ENCODE measurements at places on chromosomes 12 and 14.

DNA sequence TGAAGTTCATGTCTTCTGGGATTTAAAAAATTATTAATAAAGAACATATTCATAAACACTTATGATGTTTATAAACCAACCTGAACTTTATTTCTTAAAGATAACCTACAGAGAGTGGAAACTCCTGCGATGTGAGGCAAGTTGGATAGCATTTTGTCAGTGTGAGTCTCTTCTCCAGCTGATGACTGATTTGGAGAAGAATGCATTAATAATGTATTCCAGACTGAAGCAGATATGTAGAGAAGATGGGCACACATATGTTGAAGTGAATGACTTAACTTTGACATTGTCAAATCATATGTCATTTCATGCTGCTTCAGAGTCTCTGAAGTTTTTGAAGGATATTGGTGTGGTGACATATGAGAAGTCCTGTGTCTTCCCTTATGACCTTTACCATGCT is 7.3 kb downstream of the HELB start:
- DNase-seq, result no peak

- DNase-seq, result no peak
Observed at GRCh38 chr14:90693413-90693812, 122.8 kb downstream of the TTC7B start.

DNA sequence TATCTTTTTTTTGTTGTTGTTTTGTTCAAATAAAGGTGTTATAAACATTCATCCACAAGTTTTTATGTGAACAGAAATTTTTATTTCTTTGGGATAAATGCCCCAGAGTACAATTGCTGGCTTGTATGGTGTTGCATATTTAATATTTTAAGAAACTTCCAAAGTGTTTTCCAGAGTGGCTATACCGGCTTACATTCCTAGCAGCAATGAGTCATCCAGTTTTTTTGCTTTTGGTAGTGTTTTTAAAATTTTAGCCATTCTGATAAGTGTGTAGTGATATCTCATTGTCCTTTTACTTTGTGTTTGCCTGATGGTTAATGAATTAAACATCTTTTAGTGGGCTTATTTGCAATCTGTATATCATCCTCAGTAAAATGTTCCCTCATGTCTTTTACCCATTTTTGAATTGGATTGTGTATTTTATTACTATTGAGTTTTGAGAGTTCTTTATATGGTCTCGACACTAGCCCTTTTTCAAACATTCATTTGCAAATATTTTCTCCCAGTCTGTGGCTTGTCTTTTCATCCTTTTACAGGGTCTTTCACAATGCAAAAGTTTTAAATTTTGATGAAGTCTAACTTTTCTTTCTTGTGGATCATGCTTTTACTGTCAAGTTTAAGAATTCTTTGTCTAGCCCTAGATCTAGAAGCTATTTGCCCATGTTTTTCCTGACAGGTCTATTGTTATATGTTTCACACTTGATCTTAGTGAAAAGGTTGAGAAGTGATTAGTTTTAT is 29.5 kb downstream of the PPP4R4 start:
- DNase-seq, result no peak

DNA sequence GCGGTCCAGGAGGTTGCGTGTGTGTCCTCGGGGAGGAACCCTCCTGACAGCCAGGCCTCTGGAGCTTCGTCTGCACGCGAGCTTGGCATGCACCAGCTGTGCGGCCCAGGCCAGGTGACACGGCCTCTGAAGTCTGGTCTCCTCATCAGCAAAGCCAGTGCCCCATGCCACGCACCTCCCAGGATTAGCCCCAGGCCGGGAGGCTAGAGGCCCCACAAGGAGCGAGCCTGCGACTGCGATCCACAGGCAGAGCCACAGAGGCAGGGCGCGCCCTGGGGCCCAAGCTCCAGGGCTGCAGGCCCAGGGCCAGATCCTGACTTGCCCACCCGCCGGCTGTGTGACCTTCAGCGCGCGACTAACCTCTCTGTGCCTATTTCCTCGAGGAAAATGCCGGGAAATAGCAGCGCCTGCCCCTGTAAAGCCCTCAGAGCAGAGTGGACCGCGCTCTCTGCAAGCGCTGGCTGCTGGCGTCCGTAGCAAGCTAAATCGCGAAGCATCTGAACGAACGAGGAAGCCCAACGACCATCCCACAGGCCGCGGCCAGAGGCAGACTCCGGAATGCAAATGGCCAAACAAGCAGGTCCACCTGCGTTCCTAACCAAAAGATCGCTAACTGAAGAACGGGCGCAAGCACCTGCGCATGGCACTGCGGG is 492 bp upstream of the BTBD6 start:
- no peak for DNase-seq

DNA sequence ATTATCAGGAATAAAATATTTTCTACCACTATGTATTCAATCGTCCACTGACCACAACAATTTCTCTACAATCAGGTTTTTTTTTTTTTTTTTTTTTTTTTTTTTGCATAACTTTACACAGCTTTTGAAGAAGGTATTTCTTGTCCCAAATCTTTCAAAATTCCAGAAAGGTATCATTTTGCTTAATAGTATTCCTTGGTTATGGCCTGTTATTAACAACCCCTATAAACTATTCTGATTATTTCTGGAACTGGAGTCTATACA is 145.3 kb downstream of the ALX1 start:
- DNase-seq, result no peak
